ENCODE measurements at places on chromosomes 11 and 22. TPM values are rescaled to one million over a fixed set of nuclear protein-coding genes. Genes with fewer than 3 reads are reported as not detected.

DNA sequence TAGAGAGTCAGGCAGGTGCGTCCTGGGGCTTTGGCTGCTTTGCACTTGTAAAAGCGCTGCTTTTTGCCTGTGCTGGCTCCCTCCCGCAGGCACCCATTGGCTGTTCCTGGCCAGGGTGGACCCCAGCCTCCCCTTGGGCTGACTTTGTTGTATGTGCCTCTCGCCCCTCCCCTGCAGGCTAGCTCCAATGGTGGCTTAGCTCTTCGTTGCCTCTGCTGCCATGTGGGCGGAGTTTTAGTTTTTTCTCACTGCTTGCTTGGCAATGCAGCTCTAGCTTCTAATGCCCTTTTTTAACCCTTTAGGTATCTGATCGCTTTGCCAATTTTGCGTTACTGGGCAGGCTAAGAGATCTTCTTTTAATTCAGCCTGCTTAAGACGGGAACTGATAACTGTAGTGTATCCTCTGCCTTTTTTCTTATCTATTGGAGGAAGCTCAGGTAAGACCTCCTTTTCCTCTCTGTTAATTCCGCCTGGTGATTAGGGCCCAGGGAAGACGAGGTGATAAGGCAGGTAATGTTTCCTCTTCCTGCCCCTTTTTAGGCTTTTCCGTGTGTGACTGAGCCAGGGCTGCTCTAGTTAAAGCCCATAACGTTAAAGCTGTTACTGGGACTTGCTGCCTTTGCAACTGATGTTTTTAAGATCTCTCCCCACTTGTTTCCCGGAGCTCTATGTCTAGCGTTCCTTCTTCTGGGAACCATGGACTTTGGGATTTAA lies 11.7 kb upstream of the GLYATL1 start:
- DNase-seq = peak; percentile 32

- DNase-seq = no peak
Measured at GRCh38 chr11:73854680-73855079, 22.0 kb downstream of the COA4 start.

DNA sequence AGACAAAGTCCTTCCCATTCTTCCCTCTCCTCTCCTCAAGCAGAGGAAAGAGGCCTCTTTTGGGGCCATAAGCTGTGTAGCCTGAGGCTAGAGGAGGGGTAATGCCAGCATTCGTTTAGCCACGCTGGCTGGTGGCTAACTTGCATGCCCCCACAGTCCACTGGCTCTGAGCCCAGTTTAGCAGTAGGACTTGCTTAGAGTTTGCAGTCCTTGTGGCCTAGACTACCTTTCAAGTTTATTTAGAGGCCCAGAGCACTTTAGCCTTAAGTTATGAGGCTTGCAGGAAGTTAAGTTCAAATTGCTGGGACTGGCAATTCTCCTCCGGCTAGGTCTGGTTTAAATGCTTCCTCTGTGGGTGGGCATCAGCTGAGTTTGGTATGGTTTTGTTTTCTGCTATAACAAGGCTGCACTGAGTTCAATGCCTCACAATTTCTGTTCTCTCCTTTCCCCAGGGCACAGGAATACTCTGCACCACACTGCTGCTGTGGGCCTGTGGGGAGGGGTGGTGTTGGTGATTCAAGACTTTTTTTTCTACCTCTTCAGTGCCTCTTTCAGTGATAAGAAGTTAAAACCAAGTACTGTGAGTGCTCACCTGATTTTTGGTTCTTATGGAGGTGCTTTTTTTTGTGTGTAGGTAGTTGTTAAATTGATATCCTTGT lies 281.0 kb upstream of the C11orf87 start:
- no peak for DNase-seq

Gene ROBO3
- total RNA-seq = 18.1 TPM

Gene GAS2L1
- 13.0 TPM for total RNA-seq

DNA sequence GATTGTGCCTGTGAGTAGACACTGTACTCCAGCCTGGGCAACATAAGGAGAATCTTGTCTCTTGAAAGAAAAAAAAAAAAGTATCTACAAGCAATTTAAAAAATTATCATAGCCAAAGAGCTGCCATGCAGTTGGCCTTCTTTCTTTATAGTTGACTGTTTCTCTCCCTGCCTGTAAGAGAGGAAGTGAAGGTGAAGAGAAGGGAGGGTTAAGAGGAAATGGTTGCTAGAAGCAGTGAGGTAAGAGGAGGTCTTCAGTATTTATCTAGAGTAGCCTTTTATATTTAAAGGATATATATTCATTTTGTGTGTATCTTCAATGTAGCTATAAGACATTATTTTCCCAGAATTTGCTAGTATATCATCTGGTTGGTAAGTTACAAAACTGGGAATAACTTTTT lies 217.9 kb downstream of the TMEM135 start:
- no peak for DNase-seq
